ENCODE measurements at places on chromosomes 6 and 20. TPM values are rescaled to one million over a fixed set of nuclear protein-coding genes. Genes with fewer than 3 reads are reported as not detected.
A peak's percentile ranks its signal among the peaks of the same experiment; 100 is the strongest.

Gene TCF19
- total RNA-seq, result 49.5 TPM

Gene TNNC2
- total RNA-seq, result not detected

DNA sequence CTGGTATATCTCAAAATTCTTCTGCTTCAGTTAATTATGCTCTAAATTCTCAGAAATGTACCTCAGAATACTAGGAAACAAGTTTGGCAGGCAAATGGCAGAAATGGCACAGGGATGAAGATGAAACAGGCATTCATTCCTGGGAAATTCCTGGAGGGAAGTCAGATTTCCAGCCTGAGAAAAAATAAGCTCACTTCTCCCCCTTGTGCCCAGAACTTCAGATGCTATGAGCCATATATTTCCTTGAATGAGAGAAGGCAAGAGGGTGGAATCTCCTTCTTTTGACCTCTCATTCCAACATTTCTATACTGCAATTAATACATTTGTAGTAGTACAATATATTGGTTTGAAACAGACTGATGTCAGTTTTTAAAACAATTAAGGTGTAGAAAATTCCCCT lies 22.8 kb downstream of the RGS17 start:
- H3K4me3 ChIP-seq, result no peak overlapping the region
- H3K27me3 ChIP-seq, result no peaks in the 10 kb centered on the region
- H3K36me3 ChIP-seq, result no peaks in the 10 kb centered on the region
- peaks cover 10% of the 10 kb centered on the region for H3K4me1 ChIP-seq
- H3K27ac ChIP-seq, result no peak overlapping the region

- H3K4me3 ChIP-seq, result peak overlapping the region; percentile 74
- DNase-seq, result peak; percentile 90
- H3K27ac ChIP-seq, result no peak overlapping the region
- H3K4me1 ChIP-seq, result peaks cover 25% of the 10 kb centered on the region
- peaks cover 84% of the 10 kb centered on the region for H3K27me3 ChIP-seq
- peaks cover 42% of the 10 kb centered on the region for H3K36me3 ChIP-seq
Measured at GRCh38 chr20:64083378-64083803, 807 bp downstream of the LKAAEAR1 start.

DNA sequence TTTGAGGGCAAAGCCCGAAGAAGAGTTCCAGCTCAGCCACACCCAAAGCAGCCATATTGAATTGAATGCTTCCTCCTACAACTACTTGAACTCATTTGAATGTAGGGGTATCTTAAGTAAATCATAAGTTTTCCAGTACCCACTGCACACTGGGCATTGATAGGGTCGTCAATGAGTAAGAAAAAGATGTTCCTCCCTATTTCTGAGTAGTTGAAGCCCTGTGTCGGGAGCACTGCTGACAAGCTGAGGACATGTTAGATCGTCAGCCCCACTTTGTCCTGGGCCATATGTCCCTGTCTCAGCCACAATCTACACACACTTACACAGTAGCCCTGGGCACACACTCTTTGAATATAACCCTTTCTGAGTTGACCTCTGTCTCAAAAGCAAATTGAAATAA lies 105.7 kb downstream of the ARHGAP18 start:
- no peaks in the 10 kb centered on the region for H3K4me1 ChIP-seq
- no peak overlapping the region for H3K27ac ChIP-seq
- H3K4me3 ChIP-seq, result no peak overlapping the region
- peaks cover 25% of the 10 kb centered on the region for H3K36me3 ChIP-seq

GRCh38 chr20:35387334-35387733 lies 24.4 kb downstream of the UQCC1 start:
- no peak for DNase-seq
- H3K36me3 ChIP-seq, result peaks cover 29% of the 10 kb centered on the region
- no peaks in the 10 kb centered on the region for H3K27me3 ChIP-seq
- H3K4me1 ChIP-seq, result no peaks in the 10 kb centered on the region

DNA sequence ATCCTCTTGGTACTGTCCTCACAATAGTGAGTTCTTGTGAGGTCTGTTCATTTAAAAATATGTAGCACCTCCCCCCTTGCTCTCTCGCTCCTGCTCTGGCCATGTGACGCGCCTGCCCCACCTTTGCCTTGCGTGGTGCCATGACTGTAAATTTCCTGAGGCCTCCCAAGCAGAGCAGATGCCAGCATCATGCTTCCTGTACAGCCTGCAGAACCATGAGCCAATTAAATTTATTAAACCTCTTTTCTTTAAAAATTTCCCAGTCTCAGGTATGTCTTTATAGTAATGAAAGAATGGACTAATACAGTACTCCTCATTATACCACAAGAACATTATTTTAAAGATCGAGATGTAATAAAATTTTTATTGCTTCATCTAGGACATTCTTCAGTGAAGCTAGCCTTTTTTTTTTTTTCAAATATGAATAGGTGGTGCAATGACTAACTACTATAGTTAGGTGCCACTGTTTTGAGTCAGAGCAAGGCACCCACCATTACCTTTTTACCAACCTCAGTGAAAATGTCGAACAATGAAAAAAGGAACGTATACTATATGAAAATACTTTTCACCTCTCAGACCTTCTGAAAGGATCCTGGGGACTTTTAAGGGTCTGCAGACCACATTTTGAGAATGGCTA lies 191.1 kb upstream of the SGK1 start:
- no peaks in the 10 kb centered on the region for H3K36me3 ChIP-seq
- H3K4me3 ChIP-seq, result no peak overlapping the region
- DNase-seq, result no peak
- no peaks in the 10 kb centered on the region for H3K27me3 ChIP-seq
- H3K27ac ChIP-seq, result no peak overlapping the region

- H3K36me3 ChIP-seq, result no peaks in the 10 kb centered on the region
- H3K27me3 ChIP-seq, result peaks cover 14% of the 10 kb centered on the region
- H3K4me1 ChIP-seq, result no peaks in the 10 kb centered on the region
- H3K27ac ChIP-seq, result no peak overlapping the region
Measured at GRCh38 chr6:169993861-169994481, 242.5 kb downstream of the ERMARD start.

DNA sequence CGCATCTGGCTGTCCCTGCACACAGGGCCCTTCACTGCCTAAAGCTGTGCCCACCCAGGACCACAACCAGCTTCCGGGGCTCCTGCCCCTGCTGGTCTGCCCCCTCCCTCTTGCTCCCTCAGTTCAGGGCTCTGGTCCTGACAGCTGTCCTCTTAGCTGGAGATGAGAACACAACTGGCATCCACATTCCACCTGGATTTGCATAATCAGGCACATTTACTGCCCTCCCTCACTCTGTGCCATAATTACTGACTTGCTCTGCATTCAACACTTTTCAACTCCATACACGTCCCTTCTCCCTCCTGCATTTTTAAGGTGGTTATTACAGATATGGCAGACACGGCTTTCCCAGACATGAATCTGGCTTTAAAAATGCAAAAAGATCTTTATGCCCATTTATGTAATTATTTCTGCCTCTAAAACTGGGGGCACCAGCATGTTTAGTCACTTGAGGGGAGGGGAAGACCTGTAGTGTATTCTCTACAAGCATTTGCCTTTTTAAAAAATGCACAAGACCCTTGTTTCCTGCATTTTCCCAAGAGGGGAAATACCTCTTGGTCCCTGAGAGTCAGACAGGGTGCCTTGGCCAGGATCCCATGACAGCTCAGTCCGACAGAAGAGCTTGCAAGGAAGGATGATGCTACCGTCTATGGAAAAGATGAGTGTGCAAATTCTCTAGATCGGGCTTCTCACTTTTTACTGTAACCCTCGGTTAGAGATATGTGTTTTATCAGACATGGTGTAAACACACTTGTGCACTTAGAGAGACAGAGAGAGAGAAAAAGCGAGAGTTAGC lies 401.8 kb downstream of the PREX1 start:
- no peak overlapping the region for H3K4me3 ChIP-seq
- H3K36me3 ChIP-seq, result no peaks in the 10 kb centered on the region
- no peak for DNase-seq
- no peak overlapping the region for H3K27ac ChIP-seq

GRCh38 chr6:4459032-4459431 lies 317.2 kb upstream of the CDYL start:
- H3K27ac ChIP-seq, result peak overlapping the region; percentile 62
- H3K27me3 ChIP-seq, result no peaks in the 10 kb centered on the region
- H3K4me3 ChIP-seq, result no peak overlapping the region
- no peaks in the 10 kb centered on the region for H3K36me3 ChIP-seq
- peaks cover 15% of the 10 kb centered on the region for H3K4me1 ChIP-seq

DNA sequence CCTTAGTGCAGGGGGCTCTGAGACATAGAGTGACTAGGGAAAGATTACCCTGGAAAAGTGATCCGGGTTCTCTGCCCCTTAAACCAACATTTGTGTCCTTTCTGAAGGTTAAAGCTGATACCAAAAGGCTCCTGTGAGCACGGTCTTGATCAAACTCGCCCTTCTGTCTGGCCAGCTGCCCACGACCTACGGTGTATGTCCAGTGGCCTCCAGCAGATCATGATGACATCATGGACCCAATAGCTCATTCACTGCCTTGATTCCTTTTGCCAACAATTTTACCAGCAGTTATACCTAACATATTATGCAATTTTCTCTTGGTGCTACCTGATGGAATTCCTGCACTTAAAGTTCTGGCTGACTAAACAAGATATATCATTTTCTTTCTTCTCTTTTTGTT lies 6.8 kb downstream of the ULBP2 start:
- H3K4me3 ChIP-seq, result no peak overlapping the region
- H3K36me3 ChIP-seq, result no peaks in the 10 kb centered on the region
- no peaks in the 10 kb centered on the region for H3K4me1 ChIP-seq
- H3K27me3 ChIP-seq, result peaks cover 31% of the 10 kb centered on the region
- H3K27ac ChIP-seq, result no peak overlapping the region
- no peak for DNase-seq

DNA sequence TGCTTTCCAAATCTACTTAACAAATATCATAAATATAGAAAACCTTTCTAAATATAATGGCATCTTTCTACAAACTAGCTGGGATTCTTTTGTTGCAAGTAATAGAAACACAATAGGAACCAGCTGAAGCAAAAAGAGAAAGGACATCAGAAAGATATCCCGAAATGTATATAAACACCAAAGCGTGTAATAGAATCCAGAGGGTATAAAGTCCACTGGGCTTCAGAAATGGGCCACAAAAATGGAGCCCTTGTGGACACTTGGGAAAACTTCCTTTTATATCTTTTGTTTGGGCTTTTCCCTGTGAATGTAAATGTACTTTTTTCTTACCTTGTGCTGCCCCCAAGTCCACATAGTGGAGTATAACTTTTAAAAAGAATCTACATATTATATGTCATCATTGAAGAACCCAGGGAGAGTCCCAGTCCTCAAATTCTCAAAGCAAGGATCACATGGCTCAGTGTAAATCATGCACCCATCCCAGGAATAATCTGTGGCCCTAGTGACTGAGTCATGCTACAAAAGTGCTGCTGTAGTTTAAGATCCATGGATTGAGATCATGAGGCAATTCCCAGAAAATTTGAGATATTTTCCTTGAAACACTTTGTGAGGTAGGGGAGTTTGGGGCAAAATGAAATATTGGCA lies 457.0 kb downstream of the EPM2A start:
- no peaks in the 10 kb centered on the region for H3K27me3 ChIP-seq
- DNase-seq, result no peak
- no peaks in the 10 kb centered on the region for H3K36me3 ChIP-seq
- H3K4me3 ChIP-seq, result no peak overlapping the region
- no peak overlapping the region for H3K27ac ChIP-seq

DNA sequence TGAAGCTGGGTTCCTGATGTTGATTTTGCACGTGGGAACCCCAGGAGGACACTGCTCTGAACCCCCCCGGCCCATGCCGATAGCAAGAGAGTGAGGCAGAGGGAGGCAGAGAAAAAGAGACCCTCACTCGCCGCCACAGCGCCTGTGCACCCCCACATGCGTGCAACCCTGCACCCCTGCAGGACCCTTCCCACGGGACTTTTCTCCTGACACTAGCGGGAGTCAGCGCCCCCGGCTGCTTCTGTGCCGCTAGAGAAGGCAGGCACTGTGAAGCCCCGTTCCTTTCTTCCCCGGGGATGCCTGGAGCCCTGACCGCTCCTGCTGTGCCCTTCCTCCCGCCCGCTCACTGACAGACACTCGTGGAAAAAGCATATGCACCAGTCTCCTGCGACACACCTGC lies 67.4 kb downstream of the GMPR start:
- H3K4me1 ChIP-seq, result no peaks in the 10 kb centered on the region
- DNase-seq, result no peak
- no peaks in the 10 kb centered on the region for H3K36me3 ChIP-seq
- no peak overlapping the region for H3K27ac ChIP-seq
- H3K27me3 ChIP-seq, result no peaks in the 10 kb centered on the region
- no peak overlapping the region for H3K4me3 ChIP-seq

All from Calu3 (cell line).